ENCODE measurements at places on chromosomes 5 and 9.

- no peak for DNase-seq
Measured at GRCh38 chr5:134142052-134142451, 27.6 kb downstream of the TCF7 start.

GRCh38 chr9:137302449-137303150 lies 529 bp upstream of the NRARP start:
- DNase-seq = no peak

DNA sequence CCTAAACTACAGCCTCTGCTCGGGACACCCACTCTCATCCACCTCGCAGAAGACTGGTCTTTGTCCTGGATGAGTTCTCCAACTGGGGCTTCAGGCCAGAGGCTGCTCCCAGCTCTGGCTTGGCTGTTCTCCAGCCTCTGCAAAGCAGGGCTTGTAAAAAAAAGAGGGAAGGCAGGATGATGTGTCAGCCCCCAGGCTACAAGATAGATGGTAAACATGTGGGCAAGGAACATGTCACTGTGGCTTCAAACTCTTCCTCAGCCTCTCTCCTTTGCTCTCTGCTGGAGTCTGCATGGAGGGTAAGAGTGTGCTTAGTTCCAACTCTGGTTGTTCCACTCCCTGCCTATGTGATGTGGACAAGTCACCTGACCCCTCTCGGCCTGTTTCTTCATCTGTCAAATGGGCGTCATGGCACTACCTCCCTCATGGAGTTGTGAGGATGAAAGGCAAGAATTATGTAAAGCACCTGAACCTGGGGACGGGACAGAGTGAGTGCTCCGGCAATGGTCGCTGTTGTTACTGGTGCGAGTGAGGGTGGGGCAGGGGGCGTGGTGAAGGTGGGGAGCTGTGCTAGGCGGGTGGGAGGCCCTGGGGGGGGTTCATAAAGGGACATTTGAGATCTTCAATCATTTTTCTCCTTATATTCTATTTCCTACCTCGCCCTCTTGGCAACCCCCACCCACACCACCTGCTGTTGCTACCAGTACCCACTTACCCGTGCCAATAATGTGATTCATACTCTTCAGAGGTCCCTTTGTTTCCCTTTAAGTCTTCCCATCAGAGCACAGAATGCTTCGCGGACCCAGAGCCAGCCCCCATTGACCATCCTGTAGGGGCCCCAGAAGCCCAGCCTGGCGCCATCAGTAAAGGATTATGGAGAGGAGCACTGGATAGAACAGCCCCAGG lies 6.8 kb upstream of the ZNF79 start:
- DNase-seq = no peak

DNA sequence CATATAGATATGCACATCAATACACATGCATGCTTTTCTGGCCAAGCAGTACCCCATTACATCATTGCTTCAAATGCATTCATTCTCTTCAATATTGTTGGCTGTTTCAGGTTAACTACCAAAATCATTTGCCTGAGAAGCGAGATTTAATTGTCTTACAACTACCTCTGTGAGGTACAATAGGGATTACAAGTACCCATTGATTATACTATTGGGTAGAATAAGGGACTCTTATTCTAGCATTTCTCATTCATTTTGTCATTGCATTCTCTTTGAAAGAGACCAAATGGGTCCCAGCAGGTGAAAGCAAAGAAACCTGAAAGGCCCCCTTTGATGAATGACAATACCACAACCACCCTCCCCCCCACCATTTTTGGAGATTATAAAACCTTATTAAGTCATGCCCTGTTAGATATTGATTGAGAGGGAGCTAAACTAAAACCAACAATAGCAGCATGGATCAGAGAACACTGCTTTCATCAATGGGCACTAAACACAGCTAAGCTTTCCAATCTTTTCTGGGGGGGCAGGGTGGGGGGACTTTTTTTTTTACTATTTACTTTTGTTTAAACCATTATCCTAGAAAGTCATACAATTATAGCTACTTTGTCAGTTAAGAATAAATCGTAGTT lies 375.0 kb upstream of the CCNH start:
- DNase-seq = no peak

GRCh38 chr9:99052815-99053715 lies 51.8 kb upstream of the TGFBR1 start:
- DNase-seq = no peak

Data from activated CD4-positive, alpha-beta T cell treated with anti-CD3 and anti-CD28 coated beads, Interleukin-2, Interleukin-6, amounts not matched to agents 100 ng/mL and 50 ng/mL, durations not matched to agents 16 hours and 8 hours (primary cell).